ENCODE measurements at places on chromosomes 4 and X. TPM values are rescaled to one million over a fixed set of nuclear protein-coding genes. Genes with fewer than 3 reads are reported as not detected.

Gene WNK3
- 0.20 TPM for total RNA-seq

Gene SRPX2
- total RNA-seq: 78.2 TPM

Gene FGG
- not detected for total RNA-seq

Gene GBA3
- total RNA-seq: not detected

Gene RAP1GDS1
- total RNA-seq: 72.3 TPM

Gene ZAR1
- total RNA-seq: not detected

Gene YTHDC1
- total RNA-seq: 29.5 TPM

Gene GLRA3
- total RNA-seq: not detected

Gene CLCN4
- 2.2 TPM for total RNA-seq

Gene NOX1
- total RNA-seq: not detected

Gene HSFX3
- total RNA-seq: not detected

Gene DCHS2
- not detected for total RNA-seq

Gene CRMP1
- total RNA-seq: not detected

Gene TRIM75
- not detected for total RNA-seq

Gene MANBA
- 19.9 TPM for total RNA-seq

Gene APLN
- total RNA-seq: 0.78 TPM

Gene VCX2
- total RNA-seq: not detected

Gene UGT2B11
- not detected for total RNA-seq

Gene PHOX2B
- total RNA-seq: not detected

Gene CYBB
- not detected for total RNA-seq
